ENCODE measurements at places on chromosomes 1 and 21.

DNA sequence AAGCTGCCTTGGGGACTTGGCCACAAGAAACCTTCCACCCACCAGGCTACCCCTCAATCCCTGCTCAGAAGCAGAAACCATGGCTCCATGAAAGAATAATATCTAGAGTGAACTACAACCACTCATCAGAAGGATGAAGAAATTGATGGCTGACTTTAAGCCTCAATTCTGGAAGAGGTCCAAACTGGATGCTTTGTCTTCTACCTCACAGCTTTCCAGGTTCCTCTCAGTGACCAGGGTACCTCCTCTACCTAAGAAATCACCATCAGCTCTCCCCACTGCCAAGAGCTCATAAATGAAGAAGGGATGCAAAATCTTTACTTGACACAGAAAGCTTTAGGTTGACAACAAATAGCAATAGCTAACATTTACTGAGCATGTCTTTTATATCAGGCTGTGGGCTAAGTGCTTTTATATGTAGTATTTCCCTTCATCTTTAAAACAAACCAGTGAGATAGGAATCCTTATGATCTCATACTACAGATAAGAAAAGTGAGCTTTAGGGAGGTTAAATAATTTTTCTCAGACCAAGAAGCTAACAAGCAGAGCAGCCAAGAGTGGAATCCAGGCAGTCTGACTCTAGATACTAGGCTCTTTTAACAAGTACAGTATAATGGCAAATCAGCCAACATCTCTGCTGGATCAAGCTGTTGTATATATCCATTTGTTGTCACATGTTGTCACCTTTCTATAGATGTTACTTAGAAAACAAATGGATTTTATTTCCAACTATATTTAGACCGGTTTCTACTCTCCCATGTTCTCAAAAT lies 243.0 kb upstream of the SGIP1 start:
- no peak for DNase-seq

GRCh38 chr1:15736038-15736891 lies at the start of gene SLC25A34:
Gene SLC25A34 (plus strand): TSS chr1:15736258. CDS start chr1:15736486, 228 bp downstream.
- no peak for DNase-seq

DNA sequence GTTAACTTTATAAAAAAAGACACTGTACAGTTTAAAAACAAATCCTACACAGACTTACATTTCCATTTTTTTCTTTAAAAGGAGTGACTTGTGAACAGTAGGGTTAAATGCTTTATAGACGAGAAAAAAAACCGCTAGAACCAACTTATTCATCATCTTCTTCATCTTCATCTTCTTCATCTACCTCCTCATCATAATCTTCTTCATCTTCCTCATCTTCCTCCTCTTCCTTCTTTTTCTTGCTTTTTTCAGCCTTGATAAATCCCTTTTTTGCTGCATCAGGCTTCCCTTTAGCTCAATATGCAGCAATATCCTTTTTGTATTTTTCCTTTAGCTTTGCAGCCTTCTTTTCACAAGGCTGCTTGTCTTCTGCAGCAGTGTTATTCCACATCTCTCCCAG lies 22.5 kb downstream of the FMO1 start:
- DNase-seq = no peak

- DNase-seq = no peak
Measured at GRCh38 chr1:65894738-65895605, 102.3 kb downstream of the PDE4B start.

DNA sequence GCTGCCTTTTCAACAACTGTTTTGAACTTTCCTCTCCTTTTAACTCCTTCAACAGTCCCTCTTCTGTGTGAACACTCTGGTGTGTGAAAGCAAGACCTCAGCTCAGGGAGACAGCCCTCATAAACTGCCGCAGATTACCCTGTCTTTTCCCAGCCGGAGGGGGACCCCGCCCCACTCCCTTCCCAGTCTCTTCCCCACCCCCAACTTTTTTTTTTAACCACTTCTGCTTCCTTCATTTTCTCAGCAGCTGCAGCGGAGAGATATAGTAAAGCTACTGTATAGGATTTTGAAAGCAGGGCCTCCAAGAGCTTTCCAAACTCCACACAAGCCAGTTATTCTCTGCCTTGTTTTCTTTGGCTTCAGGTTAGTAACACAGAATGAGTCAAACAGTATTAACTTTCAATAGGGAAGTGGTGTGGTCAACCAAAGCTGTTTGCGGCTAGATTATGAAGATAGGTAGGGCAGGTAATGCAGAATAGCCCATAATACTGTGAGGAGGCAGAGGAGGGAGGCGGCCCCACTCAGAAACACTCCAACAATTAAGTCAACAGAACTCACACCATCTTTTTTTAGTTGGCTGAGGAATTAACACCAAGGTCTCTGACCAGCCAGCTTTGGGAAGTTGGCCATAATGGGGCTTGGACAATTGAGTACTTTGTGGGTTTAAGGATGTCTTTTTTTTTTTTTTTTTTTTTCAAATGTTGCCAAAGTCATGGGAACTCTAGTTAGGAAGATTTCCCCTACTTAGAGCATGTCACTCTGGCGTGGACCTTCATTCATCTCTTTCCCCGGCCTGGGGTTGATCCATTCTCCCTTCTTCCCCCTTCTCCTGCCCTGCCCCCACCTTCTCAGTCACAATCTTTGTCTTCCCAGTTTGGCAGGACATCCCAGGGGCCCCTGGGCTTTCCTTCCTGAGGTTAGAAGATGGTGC lies 177.0 kb downstream of the CLIC6 start:
- peak; percentile 23 for DNase-seq

- DNase-seq = no peak
Measured at GRCh38 chr1:199399996-199400724, 627.4 kb upstream of the NR5A2 start.

- peak; percentile 54 for DNase-seq
Measured at GRCh38 chr1:178706432-178706831, 18.6 kb upstream of the RALGPS2 start.

- DNase-seq = peak; percentile 36
Measured at GRCh38 chr1:91754348-91754747, 131.6 kb downstream of the TGFBR3 start.

GRCh38 chr1:46802901-46803574 lies 4.2 kb downstream of the CYP4B1 start:
- DNase-seq = no peak

- DNase-seq = peak; percentile 30
Measured at GRCh38 chr1:106910798-106911197, 145.7 kb upstream of the PRMT6 start.

GRCh38 chr1:169044296-169044695 lies 62.2 kb upstream of the ATP1B1 start:
- DNase-seq = no peak

- DNase-seq = peak; percentile 67
Measured at GRCh38 chr1:109425391-109426280, 612 bp downstream of the PSMA5 start.

DNA sequence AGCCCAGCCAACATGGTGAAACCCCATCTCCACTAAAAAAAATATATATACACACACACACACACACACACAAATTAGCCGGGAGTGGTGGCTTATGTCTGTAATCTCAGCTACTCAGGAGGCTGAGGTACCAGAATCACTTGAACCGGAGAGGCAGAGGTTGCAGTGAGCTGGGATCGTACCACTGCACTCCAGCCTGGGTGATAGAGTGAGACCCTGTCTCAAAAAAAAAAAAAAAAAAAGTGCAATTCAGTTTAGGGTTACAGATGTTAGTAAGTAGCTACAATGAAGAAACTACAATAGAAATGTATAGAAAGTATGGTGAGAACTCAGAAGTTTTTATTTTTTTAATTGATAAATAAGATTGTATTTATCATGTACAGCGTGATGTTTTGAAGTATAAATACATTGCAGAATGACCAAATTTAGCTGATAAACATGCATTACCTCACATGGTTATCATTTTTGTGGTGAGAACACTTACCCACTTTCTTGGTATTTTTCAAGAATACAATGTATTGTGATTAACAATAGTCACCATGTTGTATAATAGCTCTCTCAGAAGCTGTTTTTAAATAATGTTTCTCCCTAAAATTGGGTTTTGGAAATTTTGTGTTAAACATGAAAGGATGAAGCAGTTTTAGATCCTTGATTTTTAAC lies 17.9 kb downstream of the KDM1A start:
- DNase-seq = no peak

GRCh38 chr1:101221945-101222429 lies 14.8 kb upstream of the S1PR1 start:
- no peak for DNase-seq

DNA sequence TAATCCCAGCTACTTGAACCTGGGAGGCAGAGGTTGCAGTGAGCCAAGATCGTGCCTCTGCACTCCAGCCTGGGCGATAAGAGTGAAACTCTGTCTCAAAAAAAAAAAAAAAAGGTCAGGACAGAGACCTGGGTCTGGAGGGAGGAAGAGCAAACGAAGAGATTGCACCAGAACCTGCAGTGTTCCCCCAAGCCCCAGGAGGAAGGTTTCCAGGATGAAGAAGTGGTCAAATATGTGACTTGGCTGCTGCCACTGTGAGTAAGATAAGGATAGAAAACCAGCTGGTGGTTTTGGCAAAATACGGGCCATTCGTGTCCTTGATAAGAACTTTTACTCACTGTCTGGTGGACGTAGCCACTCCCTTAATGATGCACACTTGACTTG lies 42.2 kb downstream of the CLDN14 start:
- DNase-seq = peak; percentile 74

GRCh38 chr21:43866659-43867331 lies 1.8 kb downstream of the AGPAT3 start:
- DNase-seq = peak; percentile 2

DNA sequence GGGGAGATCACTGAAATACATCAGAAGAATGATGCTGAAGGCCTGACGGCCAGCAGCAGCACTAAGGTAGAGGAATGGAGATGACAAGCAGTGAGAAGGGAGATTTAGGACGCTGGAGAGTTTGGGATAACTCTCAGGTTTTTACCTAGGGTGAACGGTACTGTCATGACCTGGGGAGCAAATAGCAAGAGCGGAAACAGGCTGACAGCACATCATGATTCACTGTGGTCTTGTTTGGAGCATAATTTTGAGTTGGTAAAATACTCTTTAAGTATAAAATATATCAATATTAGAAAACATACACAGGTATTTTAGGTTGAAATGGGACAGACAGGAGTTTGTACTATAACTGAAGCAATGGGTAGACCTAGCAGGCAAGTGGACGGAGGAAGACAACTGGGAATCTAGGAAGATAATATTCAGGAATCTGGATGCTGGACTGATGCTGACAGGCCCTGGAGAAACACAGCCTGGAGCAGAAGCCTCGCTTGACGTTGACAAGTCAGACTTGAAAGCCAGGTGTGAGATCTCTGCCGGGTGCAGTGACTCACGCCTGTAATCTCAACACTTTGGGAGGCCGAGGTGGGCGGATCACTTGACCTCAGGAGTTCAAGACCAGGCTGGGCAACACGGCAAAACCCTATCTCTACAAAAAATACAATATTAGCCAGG lies 33.3 kb downstream of the ALG14 start:
- peak; percentile 8 for DNase-seq

DNA sequence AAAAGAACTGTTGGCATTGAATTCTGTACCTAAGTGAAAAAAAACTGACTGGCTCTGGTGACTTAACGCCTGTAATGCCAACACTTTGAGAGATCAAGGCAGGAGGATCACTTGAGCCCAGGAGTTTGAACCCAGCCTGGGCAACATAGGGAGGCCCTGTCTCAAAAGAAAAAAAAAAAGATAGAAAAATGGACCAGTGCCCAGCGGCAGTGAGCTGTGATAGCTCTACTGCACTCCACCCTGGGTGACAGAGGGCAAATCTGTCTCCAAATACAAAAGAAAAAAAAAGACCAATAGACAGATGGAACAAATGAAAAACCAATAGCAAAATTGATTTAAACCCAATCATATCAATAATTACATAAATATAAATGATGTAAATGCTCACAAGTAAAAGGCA lies 674 bp upstream of the AKR7A3 start:
- no peak for DNase-seq

DNA sequence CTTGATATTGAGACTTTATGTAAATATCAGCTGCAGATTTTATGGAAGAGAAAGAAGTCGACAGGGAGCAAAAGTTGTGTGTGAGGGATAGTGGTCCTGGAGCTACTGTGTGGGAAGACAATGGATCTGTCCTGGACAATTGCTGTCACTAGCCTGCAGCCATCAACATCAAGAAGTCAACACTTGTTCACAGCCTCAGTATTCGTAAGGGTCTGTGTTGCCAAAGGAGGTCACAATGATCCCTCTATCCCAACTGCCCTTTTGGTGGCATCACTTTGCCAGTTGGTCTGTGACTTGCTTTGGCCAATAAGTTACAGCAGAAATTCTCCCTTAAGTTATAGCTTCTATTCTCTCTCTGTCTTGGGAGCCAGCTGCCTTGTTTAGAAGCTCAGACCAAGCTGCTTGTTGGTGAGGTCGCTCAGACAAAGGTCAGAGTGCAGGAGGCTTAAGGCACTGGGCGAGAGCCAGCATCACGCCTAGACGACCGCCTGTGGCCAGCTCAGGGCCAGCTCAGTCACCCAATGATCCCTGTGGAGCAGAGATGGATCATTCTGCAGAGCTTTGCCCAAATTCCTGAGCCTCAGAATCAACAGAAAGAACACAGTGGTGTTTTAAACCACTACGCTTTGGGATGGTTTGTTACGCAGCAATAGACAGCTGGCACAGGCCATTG lies 134.9 kb downstream of the RHOU start:
- no peak for DNase-seq

DNA sequence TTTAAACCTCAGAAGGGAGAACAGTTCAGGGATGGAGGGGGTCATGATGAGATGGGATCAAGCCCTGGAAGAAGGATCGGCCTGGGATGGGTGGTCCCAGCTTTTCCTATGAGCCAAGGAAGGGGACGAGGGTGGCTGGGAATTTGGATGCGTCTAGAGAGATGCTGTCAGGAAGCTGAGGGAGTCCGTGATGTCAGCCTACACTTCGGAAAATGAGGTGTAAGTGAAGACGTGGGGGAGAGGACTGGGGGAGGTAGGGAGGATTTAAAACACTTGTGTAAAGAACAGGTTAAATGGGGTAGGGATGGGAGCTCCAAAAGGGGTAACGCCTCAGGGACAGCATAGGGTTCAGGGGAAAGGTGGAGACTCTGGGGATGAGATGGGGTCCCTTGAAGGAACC lies 27.5 kb downstream of the DLGAP3 start:
- no peak for DNase-seq

DNA sequence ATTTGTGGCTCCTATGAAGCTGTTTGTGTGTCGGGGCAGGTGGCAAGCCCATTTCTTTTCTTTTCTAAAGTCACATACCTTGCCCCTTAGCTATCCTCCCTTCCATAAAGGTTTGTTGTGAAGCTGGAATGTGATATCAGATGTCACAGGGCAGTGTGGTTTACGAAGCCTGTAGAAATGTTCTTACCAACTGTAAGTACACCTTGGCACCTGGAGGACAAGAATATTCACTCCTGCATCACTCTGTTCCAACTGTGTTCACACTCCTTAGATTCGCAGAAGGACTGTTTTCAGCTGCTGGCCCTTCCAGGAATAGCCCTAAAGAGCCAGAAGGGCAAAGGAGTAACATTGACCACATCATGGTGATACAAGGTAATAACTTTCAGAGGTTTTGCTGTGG lies 176.9 kb downstream of the FGGY start:
- DNase-seq = no peak

All from HCEC 1CT (cell line).